Naive thymus-derived CD8-positive, alpha-beta T cell (primary cell): ENCODE measurements at places on chromosomes 11 and 22.

GRCh38 chr22:46537225-46537945 lies at the start of gene CELSR1:
Gene CELSR1, minus strand, starts transcription at chr22:46537620. Its CDS starts 450 bp downstream, at chr22:46537170.
- no peak for DNase-seq

DNA sequence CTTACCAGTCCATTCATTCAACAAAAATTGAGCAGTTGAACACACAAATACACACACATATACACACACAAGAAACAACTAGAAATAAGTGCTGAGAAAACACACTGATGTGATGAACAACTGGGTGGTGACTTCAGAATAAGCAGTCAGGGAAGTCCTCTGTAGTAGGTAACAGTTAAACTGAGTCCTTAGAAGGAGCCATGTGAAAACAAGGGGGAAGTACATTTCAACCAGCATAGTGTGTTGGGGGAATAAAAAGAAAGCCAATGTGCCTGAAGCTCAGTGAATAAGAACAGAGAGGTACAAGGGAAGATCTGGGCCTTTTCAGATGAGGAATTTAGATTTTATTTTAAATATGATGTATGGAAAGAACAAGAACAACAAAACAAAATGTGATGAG lies 6.8 kb upstream of the TMEM123 start:
- DNase-seq, result no peak

- DNase-seq, result no peak
These were observed 7.7 kb upstream of the PRRG4 start for GRCh38 chr11:32821917-32822560.

GRCh38 chr11:129280027-129280811 lies 88.1 kb upstream of the ARHGAP32 start:
- peak; percentile 42 for DNase-seq
